ENCODE measurements at places on chromosomes 3 and 15.

DNA sequence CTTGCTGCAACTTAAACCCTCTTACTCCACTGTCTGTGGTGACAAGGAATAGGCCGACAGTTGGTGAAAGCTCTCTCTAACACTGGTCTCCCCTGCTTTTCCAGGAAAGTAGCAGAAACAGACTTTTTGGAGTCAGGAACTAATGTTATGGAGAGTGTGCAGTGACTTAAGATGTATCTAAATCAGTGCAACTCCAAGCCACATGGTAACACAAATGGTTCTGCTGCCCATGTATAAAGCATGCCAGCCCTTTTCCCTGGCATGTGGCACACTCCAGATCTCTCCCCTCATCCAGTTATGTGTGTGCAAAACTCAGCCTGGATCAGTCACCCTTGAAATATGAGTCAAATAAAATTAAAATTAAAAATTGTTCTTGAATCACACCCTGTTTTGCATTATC lies 55.4 kb downstream of the SEMA5B start:
- no peak for DNase-seq

- DNase-seq: no peak
Measured at GRCh38 chr15:77037388-77038209, 33.3 kb downstream of the TSPAN3 start.

- no peak for DNase-seq
Measured at GRCh38 chr15:59662260-59662659, 4.9 kb upstream of the GTF2A2 start.

DNA sequence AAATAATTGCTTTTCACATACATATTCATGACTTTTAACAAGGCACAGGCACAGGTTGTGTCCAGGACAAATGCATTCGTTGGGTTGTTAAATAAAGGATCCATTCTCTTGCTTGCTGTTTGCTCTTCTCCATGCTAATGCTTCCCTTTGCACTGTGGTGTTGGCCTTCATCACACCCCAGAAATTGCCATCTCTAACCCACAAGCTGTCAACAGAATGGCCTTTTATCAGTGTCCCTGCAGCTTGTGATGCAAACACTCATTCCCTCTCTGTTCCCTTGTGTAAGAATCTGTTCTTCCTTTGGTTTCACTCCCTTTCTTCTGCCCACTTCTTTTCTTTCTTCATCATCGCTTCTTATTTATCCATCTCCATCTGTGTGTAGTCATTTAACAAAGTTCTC lies 72.2 kb downstream of the SLC7A14 start:
- DNase-seq: no peak

- DNase-seq: no peak
Measured at GRCh38 chr15:53437985-53438841, 321.2 kb downstream of the WDR72 start.

GRCh38 chr3:50028346-50028745 lies 60.4 kb upstream of the RBM5 start:
- no peak for DNase-seq

DNA sequence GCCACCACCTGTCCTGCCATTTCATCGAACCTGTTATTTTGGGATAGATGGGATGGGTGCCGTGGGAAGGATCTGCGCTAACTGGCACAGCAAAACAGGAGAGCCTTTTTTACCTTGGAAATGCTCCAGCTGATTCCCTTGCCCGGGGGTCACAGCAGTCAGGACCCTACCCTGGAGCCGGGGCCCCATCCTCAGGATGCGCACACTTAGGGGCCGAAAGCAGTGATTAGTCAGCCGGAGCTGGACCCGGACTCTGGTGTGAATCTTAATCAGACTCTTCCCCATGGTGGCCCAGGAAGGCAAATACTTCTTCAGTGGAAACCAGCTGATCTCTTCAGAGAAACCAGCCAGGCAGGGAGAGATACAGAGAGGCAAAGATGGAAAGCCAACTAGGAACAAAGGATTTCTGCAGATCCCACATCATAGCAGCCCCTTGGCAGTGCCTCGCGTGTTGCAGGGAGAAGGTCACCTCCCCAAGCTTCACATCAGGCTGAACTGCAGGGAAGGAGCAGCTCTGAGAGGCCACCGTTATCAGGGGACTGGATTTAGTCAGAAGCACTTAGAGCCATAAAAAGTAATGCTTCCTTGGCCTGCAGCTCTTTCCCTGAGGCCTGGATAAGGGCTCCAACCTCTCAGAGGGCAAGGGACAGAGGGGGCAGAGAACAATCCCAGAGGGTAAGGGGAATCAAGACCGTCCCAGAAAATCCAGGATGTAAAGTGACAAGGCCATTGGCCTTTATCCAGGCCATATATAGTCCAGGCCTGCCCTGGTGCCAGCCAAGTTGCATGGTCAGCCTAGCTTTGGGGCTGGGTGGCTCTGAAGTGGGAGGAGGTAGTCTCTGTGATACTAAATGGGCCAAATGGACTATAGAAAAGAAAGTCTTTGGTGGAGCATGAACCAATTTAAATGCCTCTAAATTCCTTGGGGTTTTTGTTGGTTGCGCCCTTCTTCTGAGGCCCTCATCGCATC lies 52.9 kb downstream of the WDR76 start:
- DNase-seq: no peak

GRCh38 chr3:147483578-147483977 lies 74.4 kb downstream of the ZIC1 start:
- no peak for DNase-seq

DNA sequence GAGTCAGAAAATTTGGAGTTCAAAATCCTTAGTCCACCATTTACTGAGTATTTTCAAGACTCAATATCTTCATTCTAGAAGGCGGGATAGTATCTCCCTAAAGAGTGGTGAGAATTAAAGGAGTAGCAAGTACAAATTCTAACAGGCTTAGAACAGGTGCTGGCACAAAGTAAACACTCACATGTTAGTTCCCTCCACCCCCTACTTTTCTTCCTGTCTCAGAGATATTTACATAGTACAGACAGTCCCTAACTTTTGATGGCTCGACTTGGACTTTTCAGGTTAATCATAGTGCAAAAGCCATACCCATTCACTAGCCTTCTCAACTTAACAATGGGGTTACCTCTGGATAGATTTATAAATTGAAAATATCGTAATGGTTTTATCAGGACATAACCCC lies 476.2 kb upstream of the RASGRP1 start:
- DNase-seq: no peak

DNA sequence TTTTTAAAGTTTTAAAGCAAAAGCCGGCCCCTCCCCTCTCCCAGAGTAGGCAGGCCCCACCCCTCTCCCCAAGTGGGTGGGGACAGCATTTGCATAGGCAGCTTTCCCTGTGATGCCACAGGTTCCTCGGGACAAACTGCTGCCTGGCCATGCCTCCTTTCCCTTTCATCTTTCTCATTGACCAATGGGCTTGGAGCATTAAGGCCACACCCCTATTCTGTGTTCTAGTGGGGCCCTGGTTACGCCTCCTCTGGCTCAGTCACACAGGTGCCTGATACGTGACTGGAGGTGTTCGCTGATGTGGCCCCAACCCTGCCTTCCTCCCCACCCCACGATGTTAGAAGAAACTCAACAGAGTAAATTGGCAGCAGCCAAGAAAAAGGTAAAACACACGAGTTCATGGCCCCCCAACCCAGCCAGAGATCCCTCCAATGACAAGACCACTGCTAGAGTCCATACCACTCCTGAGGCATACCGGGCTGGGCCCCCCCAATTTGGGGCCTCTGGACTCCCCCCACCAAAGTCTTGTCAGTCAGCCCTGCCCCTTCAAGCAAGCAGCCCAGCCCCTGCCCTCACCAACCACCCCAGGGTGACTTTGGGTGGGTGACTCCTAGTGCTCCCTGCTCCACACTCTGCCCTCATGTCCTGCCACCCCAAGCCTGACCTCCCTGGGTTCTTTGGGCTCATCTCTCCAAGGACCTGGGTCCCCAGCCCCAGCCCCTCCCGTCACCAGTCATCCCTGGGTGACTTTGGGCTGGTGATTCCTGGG lies 62.8 kb upstream of the CSPG4 start:
- no peak for DNase-seq

DNA sequence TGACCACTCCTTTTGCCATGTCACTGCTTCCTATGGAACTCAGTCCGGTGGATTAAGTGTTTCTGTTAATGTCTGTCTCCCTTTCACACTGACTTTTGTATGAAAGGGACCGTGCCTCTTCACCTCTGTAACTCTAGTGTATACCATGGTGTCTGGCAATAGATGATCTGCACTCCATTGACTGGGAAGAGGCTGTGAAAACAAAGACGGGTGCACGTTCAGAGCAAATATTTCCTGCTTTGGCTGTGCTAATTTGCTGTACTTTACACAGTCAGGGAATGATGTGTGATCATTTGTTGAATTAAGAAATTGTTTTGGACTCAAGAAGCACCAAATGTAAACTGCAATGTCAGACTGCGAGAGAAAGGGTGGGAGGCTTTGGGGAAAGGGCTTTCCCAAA lies 315.2 kb downstream of the RORA start:
- DNase-seq: no peak

DNA sequence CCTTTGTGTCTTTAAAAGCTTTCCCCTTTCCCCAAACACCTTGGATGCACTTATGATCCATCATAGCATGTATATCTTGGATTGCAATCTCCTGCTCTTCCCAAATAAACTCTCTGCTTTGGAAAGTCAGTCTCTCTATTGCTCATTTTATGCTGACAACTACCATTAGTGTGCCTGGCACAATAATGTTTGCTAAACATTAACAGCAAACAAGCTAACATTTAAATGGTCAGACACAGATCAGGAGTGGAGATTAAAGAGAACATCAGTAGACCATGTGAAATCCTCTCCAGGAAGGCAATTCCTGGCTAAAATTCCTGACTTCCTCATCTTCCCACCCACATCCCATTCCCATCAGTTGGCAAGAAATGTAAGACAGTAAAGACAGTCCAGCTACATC lies 44.3 kb upstream of the EIF1B start:
- no peak for DNase-seq

DNA sequence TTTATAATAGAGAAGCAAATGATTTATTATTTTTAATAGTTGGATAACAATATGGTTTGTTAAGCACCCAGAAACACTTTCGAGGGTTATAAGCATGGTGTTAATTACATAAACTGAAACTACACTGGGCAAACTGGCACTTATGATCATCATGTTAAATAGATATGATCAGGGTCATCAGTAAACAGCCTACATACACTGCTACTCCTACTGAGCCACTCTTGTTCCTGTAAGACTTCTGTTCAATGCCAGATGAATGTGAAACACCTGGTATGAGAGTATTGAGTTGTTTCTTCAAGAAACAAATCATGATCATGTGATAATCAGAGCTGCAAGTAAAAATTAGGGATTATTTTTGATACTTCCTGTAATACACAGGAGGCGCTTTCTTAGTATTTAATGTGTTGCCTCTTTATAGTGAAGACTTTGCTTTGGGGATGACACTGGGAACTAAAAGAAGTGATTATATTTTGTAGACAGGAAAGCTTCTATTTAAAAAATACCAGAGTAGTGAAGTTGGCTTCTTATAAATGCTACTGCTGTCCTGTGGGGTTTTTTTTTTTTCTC lies 32.3 kb upstream of the UTS2B start:
- no peak for DNase-seq

GRCh38 chr15:52556524-52557273 lies 12.1 kb downstream of the ARPP19 start:
- DNase-seq: no peak

GRCh38 chr3:123148772-123149171 lies 53.0 kb upstream of the SEC22A start:
- DNase-seq: no peak

GRCh38 chr15:59306520-59307164 lies 66.0 kb downstream of the MYO1E start:
- DNase-seq: no peak

GRCh38 chr3:61772456-61772855 lies 211.1 kb downstream of the PTPRG start:
- DNase-seq: no peak

DNA sequence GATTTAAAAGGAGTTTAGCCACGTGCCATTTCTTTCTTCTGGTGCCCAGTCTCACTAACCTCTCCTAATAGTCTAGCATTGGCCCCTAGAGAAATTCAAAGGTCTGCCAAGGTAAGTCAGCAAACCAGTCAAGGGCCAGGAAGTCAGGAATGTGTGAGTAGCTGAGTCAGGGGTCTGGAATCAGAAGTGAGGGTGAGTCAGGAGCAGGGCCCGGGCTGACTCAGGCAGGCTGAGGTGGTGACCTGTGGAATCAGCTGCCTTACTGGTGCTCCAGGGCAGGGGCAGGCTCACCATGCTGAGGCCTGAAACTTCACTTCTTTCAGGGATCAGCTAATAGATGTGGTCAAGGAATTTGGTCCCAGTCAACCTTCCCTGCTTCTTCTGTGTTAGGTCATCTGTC lies 105.8 kb upstream of the MYZAP start:
- no peak for DNase-seq

- DNase-seq: no peak
Measured at GRCh38 chr3:99568663-99569335, 69.6 kb upstream of the COL8A1 start.

GRCh38 chr3:127747066-127747465 lies 74.3 kb downstream of the ABTB1 start:
- no peak for DNase-seq

GRCh38 chr3:191959876-191960413 lies 499.0 kb downstream of the PYDC2 start:
- DNase-seq: no peak

DNA sequence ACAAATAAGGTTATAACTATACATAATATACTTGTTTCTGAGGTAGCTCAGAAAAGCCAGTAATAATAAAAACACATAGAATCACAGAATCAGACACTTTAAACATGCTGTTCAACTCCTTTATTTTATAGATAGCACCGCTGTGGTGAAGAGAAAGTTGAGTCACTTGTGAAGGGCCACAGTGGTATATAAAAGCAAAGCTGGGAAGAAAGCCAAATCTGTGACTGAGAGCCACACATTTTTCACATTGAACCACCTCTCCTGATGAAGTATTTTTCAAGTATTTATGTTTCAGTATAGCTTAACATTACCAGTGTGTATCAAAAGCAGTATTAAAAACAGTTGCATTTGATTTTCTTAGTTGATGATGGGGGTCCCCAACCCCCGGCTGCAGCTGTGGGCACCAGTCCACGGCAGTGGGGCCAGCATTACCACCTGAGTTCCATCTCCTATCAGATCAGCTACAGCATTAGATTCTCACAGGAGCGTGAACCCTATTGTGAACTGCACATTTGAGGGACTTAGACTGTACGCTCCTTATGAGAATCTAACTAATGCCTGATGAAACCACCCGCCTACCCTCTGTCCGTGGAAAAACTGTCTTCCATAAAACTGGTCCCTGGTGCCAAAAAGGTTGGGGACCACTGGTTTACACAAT lies 46.2 kb downstream of the TBL1XR1 start:
- DNase-seq: no peak

- DNase-seq: no peak
Measured at GRCh38 chr3:191795196-191795595, 334.2 kb downstream of the PYDC2 start.

- DNase-seq: no peak
Measured at GRCh38 chr3:169661361-169662131, 2.0 kb downstream of the MECOM start.

GRCh38 chr3:140292684-140293083 lies 357.7 kb downstream of the CLSTN2 start:
- no peak for DNase-seq
